ENCODE measurements at places on chromosomes 5 and 9.

- peak; percentile 16 for DNase-seq
Measured at GRCh38 chr5:155189981-155190380, 176.4 kb downstream of the KIF4B start.

DNA sequence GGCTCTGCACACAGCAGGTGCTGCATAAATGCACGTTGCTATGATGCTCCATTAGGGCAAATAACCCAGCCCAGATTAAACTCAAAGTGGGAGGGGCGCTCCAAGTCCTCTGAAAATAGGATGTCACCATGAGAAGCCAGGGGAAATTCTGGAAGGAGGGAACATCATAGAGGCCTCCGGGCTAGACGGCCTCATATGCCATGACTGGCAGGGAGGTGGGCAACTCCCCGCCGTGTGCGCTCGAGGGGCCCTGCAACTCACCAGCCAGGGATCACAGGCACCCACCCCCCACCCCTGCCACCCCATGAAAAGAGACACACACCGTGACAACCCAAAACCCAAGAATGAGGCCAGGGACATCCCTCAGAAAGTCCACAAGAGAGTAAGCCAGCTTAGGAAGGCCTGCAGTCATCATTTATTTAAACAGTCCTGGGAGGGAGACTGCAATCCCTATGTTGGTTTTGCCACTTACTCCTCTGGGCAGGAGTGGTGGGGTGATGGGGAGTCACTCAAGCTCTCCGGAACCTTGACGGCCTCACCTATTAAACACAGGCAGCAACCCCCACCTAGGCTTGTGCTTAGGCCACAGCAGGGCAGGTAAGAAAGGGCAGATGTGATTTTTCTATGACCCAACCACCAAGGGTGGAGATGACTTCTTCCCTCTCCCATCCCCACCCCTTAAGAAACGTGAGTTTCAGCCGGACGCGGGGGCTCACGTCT, 4.0 kb downstream of the VAV2 start:
- no peak for DNase-seq

- no peak for DNase-seq
Measured at GRCh38 chr5:38997591-38997990, 76.6 kb downstream of the RICTOR start.

DNA sequence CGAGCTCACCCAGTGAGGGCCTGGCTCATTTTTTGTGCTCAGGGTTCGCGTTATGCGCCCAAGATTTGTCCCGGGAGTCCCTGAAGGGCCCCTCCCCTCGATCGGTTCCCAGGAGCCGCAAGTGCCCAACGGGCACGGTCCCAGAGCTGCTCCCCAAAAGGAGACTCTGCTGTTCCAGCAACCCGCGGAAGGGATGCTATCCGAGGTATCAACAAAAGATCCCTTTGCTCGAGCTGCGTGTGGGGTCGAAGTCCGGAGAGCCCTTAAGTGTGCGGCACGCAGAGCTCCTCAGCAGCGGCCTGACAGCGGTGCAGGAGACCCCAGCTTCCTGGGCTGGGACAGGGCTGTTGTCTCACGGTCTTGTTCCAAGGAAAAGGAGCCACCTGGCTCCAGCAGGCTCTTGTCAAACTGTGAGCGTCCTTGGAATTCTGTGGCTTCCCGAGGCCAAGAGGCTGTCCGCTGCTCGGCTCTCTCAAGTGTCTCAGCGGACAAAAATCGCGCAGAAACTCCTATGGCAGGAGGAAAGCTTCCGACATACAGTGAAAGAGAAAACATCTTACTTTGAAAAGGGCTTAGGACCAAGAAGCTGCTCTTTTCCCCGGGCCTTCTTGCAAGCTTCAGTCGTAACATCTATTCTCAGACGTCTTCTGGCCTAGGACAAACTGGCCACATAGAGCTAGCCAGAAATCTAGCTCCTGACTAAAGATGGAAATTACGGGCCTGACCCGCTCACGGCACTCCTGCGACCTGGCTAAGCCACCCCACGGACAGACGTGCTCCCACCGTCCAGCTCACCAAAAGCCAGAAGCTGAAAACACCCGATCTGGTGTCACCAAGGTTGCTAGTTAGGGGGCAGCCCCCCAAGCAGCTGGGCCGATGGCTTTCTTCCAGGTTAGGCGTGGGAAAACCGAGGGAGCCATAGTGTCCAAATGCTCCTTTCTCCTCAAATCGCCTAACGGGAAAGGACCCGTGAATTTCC, 2.6 kb upstream of the FOXB2 start:
- no peak for DNase-seq

- DNase-seq, result no peak
Measured at GRCh38 chr5:119630752-119631440, 1.5 kb downstream of the FAM170A start.

DNA sequence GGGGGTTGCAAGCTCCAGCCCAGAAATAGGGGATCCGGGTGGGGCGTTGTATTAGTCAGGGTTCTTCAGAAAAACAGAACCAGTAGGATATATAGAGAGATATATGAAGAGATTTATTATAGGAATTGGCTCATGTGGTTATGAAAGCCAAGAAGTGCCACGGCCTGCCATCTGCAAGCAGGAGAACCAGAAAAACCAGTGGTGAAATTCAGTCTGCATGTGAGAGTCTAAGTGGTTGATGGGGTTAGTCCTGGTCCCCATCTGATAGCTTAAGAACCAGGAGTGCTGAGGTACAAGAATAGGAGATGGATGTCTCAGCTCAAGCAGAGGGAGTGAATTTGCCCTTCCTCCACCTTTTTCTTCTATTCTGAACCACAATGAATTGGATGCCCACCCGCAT, 123.4 kb upstream of the APC start:
- DNase-seq, result no peak

DNA sequence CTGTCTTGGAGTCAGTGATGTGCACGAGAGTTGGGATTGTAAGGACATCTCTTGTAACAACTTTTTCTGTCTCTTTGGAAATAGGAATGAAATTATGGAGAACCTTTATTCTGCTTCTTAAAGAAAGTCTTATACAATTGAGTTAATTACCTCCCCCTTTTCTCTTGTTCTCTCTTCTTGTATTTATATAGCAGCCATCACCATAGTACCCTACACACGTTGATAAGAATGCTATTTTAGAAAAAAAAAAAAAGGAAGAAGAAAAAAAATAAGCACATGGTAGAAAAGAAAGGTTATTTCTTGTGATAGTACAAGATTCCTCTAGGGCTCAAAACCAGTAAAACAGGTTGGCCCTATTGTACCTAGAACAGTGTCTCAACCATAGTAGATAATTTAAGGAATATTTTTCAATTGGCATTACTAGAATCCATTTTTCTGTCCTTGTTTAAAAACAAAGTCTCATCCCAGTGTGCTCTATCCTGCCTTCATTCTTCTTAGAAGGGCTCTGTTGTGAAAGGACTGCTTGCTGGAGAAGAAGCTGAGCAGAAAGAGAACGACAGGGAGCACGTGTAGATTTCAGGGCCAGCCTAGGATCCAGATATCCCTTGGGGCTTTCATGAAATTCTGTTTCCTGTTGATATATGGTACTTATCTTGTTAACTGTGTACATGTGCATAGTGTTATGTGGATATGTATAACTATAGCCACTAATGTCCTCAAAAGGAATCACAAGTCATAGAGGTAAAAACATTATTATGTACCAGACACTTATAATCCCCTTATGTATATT, 392.3 kb upstream of the MEF2C start:
- DNase-seq, result no peak

DNA sequence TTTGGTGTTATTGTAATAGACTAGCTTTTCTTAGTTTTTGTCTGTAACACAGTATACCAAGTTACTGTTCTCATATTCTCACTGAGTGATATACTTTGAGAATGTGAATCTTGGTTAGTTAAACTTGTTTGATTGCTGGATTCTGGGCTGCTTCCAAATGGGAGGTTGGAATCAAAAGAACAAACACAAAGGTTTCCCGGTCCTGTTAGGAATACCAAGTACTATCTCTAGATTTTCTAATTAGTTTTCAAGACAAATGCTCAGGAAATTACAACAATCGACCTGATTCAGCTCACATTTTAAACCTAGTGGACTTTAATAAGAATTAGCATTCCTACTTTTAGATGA, 244.3 kb downstream of the CSNK1G3 start:
- no peak for DNase-seq

GRCh38 chr9:97860451-97861147, 7.6 kb downstream of the FOXE1 start:
- DNase-seq, result no peak

GRCh38 chr5:175021841-175022625, 297.7 kb downstream of the MSX2 start:
- no peak for DNase-seq

GRCh38 chr9:85522459-85523092, 219.2 kb downstream of the AGTPBP1 start:
- no peak for DNase-seq

DNA sequence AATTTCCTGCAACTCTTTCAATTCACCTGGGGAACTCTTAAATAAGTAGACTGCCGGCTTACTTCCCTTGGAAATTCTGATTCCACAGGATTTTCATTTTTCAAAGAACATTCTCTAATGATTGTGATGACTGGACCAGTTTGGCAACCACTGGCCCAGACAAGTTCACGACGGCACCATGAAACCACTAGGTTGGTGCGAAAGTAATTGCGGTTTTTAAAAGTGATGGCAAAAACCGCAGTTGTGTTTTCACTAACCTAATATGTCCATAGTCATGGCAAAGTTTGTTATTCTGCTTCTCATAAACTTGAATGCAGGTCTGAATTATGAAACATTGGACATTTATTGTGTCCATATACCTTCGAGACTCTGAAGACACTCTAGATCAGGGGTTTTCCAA, 317.2 kb downstream of the IRX1 start:
- no peak for DNase-seq

- no peak for DNase-seq
Measured at GRCh38 chr5:1277781-1278180, 17.1 kb downstream of the TERT start.

DNA sequence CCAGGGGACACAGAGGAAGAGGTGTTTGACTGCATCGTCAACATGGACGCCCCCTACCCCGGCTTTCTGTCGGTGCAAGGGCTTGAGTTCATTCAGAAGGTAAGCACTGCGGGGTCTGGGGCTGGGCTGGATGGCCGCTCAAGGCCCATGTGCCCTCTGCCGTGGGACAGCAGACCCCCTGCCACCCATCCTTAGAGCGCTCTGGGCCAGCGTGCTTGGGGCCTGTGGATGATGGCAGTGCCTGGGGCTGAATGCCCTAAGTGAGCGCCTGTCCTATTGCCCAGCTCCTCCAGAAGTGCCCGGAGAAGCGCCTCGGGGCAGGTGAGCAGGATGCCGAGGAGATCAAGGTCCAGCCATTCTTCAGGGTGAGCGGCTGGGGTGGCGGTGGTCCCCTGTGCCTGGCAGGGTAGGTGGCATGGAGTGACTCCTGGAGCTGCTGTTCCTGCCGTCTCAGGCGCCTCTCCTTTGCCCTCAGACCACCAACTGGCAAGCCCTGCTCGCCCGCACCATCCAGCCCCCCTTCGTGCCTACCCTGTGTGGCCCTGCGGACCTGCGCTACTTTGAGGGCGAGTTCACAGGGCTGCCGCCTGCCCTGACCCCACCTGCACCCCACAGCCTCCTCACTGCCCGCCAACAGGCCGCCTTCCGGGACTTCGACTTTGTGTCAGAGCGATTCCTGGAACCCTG, 3.9 kb downstream of the ZDHHC12 start:
- no peak for DNase-seq

DNA sequence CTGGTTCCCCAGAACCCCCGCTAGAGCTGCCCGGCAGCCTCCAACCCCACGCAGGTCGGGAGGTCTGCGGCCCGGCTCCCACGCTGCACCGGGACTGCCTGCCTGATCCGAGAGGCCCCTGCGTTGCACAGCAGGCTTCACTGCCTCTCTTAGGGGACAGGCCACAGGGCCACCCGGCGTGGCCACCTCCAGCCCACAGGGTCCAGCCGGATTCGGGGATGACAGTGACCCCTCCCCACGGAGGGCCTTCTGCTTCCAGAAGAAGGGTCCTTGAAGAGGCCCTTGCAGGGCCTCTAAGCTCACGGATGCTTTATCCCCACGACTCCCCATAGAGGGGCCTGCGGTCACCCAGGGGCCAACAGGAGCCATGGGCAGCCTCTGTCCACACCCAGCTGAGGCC, 66.1 kb upstream of the PPP1R26 start:
- DNase-seq, result no peak

GRCh38 chr9:102778746-102779145, 216.4 kb upstream of the CYLC2 start:
- DNase-seq, result peak; percentile 16

DNA sequence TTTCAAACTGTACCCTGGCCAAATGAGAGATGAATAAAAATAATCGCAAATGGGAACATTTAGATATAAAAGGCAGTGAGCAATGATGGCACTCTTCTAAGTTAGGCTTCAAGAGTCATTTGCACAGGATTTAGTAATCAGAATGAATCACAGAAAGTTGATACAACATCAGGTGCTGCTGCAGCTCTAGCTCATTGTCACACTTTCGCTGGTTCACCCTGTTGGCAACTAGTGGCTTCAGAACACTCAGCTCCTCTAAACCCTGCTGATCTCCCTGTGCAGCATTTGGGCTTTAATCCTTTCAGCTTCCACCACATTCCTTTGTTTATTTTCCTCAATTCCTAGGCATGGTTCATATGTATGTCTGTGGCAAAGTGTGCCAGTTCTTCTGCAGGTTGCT, 2071.2 kb upstream of the CDH6 start:
- DNase-seq, result no peak

GRCh38 chr5:149543361-149544027, 7.7 kb downstream of the CSNK1A1 start:
- no peak for DNase-seq

DNA sequence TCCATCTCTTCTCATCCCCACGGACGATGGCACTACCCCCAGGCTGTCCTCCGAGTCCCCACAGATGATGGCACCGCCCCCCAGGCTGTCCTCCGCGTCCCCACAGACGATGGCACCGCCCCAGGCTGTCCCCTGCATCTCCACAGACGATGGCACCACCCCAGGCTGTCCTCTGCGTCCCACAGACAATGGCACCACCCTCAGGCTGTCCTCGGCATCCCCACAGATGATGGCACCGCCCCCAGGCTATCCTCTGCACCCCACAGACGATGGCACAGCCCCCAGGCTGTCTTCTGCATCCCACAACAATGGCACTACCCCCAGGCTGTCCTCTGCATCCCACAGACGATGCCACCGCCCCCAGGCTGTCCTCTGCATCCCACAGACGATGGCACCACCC, 57.4 kb upstream of the PTCH1 start:
- no peak for DNase-seq

- no peak for DNase-seq
Measured at GRCh38 chr9:134403292-134403681, 77.0 kb downstream of the RXRA start.

DNA sequence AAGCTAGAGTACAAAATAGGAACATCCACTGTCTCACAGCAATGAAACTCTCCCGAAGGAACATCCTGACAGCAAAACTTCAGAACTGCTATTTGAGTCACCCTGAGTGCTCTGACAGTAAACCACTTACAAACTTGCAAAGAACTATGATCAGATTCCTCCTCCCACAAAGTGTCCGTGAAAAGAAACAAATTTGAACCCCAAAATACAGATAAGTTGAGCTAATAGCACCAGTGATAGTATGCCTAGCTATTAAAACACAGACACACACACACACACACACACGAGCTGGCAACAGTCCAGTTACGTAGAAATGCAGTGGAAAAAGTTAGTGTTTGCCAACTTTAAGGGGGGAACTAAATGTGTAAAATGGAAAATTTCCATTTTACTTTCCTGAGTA, 3.1 kb upstream of the GLIS3 start:
- DNase-seq, result no peak

- DNase-seq, result no peak
Measured at GRCh38 chr9:20200581-20200980, 411.7 kb upstream of the SLC24A2 start.
